GM13977 (cell line): ENCODE measurements at places on chromosomes 1 and 21.

- DNase-seq, result no peak
These were observed 694 bp downstream of the ZBTB7B start for GRCh38 chr1:155003227-155003765.

DNA sequence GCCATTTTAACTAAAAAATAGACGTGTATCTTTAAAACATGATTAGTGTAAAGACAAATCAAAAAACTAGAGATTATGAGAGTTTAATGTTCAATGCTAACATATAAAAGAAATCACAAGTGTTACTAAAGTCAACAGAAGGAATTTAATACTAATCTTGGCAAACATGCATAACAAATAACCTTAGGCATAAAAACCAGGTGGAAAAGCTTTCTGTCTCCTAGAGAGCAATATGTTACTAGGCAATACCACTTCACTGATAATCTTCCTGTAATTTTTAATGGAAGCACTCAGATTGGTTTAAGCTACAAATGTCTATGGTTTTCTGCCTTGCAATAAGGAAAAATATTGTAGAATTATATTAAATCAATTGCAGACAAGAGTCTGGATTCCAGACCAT is 121.9 kb downstream of the NME7 start:
- no peak for DNase-seq

DNA sequence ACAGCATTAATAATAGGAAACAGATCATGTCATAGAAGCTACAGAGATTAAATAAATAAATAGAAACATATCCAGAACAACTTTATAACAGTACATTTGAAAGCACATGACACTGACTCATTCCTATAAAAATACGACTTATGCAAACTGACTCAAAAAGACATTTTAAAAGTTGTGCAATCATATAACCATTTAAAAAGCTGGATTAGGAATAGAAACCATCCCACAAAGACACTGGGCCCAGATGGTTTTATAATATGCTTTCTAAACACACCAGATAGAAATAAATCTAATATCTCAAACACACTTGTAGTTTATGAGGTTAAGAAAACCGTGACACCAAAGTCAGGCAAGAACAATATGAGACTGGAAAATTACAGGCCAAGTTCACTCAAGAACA is 47.6 kb downstream of the MATN1 start:
- no peak for DNase-seq

GRCh38 chr1:209421186-209421585 is 162.3 kb upstream of the CAMK1G start:
- no peak for DNase-seq

GRCh38 chr1:51666478-51666877 is 49.6 kb downstream of the OSBPL9 start:
- no peak for DNase-seq

GRCh38 chr1:116971258-116971860 is 30.2 kb upstream of the CD101 start:
- no peak for DNase-seq

DNA sequence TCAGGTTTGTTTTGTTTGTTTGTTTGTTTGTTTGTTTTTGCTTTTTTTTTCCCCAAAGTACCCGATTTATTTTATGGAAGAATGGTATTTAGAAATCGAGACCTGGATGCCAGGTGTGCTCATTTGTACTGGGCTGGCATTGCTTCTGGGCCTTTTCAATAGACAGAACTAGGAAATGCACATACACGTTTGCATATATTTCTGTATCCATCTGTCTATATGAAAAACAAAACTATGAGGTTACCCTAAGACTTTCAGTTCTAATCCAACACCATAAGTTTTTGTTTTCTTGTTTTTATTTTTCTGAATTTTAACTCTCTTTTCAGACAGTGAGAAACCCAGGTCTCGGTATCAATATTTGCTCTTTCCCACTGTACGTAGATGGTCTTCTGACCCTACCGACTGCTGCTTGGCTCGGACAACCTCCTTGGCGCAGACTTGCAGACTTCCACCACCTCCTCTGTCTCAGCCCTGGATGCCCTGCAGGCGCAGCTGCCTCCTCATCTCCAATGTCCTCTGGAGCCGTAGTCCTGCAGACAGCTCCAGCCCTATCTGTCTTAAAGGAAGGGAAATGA is 171.7 kb downstream of the NEK7 start:
- no peak for DNase-seq

GRCh38 chr1:220808345-220809186 is 21.9 kb downstream of the MTARC1 start:
- DNase-seq, result no peak

GRCh38 chr1:17069452-17070162 is 15.8 kb upstream of the SDHB start:
- DNase-seq, result no peak

DNA sequence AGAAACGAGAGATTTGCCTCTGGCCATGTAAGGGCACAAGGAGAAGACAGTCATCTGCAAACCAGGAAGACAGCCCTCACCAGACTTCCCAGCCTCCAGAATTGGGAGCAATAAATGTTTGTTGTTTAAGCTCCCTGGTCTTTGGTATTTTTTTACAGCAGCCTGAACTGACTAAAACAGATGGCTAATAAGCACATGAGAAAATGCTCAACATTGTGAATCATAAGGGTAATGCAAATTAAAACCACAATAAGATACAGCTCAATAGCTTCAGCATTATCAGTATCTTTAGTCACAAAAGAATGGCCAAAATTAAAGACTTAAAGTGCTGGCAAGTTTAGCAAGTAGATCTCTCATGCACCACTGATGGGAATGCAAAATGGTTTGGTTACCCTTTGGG is 11.7 kb downstream of the UBE2G2 start:
- DNase-seq, result no peak

- no peak for DNase-seq
These were observed 14.9 kb downstream of the TMEM51 start for GRCh38 chr1:15168479-15168878.

DNA sequence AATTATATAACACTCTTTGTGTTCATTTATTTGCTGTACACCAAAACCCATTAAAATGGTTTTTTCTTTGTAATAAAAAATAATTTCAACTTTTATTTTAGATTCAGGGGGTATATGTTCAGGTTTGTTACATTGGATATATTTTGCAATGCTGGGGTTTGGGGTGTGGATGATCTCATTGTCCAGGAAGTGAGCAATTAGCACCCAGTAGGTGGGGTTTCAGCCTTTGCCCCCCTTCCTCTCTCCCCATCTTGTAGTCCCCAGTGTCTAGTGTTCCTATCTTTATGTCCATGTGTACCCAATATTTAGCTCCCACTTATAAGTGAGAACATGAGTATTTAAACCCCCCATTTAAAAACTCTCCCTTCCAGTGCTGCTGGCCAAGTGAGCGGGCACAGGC is 184.6 kb downstream of the RHOU start:
- DNase-seq, result no peak

GRCh38 chr1:35062518-35063196 is 16.5 kb upstream of the ZMYM1 start:
- DNase-seq, result no peak

GRCh38 chr1:33392206-33392605 is 38.7 kb downstream of the PHC2 start:
- DNase-seq, result no peak

DNA sequence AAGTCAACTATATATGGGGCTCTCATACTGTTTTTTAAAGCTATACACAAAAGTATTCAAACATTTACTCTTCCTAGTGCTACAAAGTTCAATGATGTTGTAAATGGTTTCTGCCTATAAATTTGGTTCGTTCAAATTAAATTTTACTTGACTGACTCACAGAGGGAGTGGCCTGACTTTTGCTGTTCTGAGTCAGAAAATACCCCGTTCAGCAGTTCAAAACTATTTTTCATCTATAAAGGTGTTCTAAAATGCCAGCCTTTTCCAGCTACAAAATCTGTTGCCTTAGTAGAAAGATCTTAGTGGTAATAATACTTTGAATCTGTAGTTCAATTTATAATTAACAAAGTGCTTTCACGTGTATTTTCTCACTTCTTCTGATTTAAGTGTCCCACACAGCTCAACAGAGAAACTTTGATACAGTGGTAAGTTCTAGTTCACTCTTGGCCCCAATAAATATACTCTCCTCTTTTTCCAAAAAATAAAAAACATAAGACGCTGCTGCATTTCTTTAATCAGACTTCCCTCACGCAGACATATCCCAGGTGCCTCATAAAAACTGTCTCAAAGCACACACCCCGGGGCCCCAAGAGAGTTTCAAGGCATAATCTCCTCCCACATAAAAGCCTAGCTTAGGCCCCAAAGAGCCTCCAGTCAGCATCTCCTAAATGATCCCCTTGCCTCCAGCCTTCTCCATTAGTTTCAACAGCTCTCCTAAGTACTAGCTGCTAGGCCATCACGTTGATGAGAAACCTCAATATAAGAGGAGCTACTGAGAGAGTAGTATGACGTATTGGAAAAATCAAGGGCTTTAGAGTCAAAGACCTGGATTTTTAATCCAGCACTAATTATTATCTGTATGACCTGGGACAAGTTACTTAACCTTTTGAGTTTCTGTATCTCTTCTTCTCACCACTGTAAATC is 3.2 kb downstream of the PTP4A2 start:
- no peak for DNase-seq

DNA sequence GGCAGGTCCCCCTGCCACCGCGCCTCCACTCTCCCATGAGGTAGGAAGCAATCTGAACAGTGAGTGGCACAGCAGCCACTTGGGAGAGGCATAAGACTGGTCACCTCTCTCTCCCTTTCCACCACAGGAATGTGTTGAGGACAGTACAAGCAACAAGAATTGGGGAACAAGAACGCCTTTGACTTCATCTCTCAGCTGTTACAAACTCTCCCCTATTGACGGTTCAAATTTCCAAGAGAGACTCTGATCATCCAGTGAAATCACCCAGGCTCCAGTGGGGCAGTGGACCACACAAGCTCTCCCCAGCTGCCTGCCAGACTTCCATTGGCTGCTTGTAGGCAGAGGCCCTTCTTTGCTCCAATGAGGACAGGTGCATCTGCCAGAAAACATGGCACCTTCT is 249.9 kb upstream of the JUN start:
- no peak for DNase-seq

- DNase-seq, result peak; percentile 36
These were observed 41.0 kb downstream of the RXRG start for GRCh38 chr1:165403835-165404482.

DNA sequence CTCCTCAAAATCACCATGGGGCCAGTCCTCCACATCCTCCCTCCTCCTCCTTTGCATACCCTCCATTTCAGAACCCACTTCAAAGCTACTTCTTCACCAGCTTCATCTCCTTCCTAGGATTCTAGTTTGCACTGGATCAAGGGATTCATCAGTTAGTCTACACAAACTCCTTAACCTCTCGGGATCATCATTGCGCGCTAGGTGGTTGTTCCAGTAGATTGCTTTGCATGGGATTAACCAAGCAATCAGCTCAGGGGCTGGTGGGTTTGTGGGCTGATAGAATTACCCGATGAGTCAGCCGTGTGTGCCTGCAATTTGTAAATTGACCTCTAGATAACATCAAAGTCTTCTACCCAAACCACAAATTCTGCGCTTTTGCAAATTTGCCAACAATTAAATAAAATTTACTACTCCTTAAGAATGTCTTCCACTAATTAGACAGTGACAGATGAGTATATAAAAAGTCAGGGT is 7.7 kb downstream of the KANK4 start:
- no peak for DNase-seq

DNA sequence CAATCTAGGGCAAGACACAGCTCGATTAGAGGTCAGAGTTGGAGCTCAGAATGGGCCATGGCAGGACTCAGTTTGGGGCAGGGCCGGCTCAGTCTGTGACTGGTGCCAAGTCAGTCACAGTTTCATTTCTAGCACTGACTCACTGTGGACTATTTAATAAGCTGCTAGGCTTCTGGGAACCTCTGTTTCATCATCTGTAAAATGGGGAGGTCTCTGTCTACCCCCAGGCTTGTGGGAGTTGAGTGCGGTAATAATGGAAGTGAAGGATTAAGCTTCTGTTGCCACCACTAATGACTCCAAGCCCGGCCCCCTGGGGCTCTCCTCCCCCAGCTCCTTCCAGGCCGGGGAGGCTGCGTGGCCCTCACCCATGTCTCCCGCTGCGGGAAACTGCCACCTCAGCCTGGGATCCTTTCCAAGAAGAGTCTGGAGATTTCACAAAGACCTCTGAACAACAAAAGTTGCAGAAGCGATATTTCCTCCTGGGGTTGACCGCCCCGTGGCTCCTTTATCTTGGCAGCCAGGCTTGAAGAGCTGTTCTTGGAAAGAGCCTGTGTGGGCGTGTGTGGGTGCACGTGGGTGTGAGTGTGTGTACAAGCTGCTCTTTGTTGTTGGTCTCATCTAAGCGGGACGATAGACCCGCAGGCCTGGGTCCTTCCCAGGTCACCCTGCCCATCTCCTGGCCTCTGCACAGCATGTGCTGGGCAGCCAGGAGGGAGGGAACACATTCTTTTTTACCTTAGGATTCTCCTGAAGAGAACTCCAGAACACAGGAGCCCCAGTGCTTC is 29.1 kb downstream of the KNCN start:
- DNase-seq, result no peak

DNA sequence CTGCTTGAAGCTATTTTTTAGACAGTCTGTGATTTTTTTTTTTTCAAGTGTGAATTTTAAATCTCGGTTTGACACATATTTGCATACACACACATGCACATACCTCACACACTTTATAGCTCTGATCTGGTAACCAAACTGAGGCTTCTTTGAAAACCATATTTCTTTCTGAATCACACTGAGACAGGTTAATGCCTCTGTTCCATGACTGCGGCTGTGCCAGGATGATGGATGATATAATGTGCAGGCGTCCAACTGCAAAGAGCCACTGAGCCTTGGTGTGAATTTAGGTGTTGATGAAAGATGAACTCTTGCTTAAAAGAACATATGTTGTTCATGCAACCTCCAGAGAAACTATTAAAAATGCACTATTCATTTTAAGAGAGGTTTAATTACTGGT is 504.0 kb upstream of the OLFM3 start:
- no peak for DNase-seq

- no peak for DNase-seq
These were observed 3.1 kb downstream of the IFNAR1 start for GRCh38 chr21:33327792-33328433.

DNA sequence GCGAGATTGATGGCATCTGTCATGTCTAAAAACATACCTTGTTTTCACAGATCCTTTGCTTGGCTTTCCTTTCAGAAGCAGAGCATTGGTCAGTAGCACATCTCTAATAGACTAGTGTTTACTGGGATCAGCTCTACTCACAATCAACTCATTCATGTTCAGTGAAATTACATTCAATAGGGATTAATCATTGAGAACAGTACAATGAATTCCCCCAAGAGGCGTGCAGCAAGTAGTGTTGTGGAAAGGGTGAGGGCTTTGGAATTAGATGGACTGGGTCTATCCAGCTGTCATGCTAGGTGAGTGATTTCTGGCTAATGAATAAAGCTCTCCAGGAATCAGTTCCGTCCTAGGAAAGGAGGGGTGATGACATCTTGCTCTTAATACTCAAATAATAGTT is 155.2 kb upstream of the COA6 start:
- no peak for DNase-seq

- no peak for DNase-seq
These were observed 27.4 kb downstream of the ARHGAP29 start for GRCh38 chr1:94209982-94210381.

DNA sequence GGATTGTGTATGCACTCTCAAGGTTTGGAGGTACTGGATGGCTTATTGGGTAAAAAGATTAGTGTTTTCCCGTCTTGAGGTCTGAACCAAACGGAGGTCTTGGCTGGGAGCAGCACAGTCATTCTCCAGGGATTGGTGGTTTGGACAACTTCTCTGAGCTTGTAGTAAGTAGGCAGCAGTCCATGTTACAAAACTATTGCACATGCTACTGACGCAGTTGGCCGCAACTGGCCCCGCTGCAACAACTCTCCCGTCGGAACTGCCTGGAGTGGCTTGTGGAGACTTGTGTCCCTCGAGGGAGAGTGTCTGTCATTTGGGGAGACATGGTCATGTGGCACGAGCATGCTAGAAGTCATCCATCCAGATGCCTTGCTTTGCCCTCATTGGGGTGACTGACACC is 276.0 kb downstream of the TM2D1 start:
- DNase-seq, result no peak
